ENCODE measurements at places on chromosomes 11 and 22. TPM values are rescaled to one million over a fixed set of nuclear protein-coding genes. Genes with fewer than 3 reads are reported as not detected.

The APOC3 gene
- not detected for total RNA-seq

The GTSE1 gene
- 40.6 TPM for total RNA-seq

The CREB3L1 gene
- total RNA-seq: 13.7 TPM

The LAYN gene
- total RNA-seq: 9.3 TPM

The YAP1 gene
- 111 TPM for total RNA-seq

The LBHD1 gene
- 5.2 TPM for total RNA-seq

The NTM gene
- 20.0 TPM for total RNA-seq

The SOX6 gene
- total RNA-seq: not detected

The POU2AF3 gene
- 1.6 TPM for total RNA-seq

GRCh38 chr11:105799728-105800462 lies 190.0 kb downstream of the GRIA4 start:
- DNase-seq: no peak
- no peak overlapping the region for H3K4me3 ChIP-seq
- no peak overlapping the region for H3K27ac ChIP-seq

DNA sequence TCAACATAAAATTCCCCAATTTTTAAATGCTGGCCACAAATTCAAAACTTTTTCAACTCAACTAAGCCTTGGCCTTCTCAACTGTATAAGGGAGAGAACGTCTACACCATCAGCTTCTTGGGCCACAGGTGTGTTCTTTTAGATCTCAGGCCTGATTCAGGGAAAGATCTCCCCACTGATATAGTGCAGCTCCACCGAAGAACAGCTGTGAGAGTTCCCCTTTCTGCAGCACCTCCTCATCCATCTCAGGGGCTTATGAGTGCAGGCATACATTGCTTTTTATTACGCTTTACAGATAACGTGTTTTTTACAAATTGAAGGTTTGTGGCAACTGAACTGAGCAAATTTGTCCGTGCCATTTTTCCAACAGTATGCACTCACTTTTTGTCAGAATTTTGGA lies 8.0 kb upstream of the CD82 start:
- no peaks in the 10 kb centered on the region for H3K36me3 ChIP-seq
- no peak overlapping the region for H3K27ac ChIP-seq
- no peak for DNase-seq
- no peak overlapping the region for H3K4me3 ChIP-seq
- peaks cover 15% of the 10 kb centered on the region for H3K4me1 ChIP-seq
- H3K27me3 ChIP-seq: peaks cover 2% of the 10 kb centered on the region

GRCh38 chr11:14554959-14555358 lies 34.8 kb upstream of the PSMA1 start:
- no peak for DNase-seq
- H3K4me1 ChIP-seq: no peaks in the 10 kb centered on the region
- no peaks in the 10 kb centered on the region for H3K36me3 ChIP-seq
- no peak overlapping the region for H3K4me3 ChIP-seq

DNA sequence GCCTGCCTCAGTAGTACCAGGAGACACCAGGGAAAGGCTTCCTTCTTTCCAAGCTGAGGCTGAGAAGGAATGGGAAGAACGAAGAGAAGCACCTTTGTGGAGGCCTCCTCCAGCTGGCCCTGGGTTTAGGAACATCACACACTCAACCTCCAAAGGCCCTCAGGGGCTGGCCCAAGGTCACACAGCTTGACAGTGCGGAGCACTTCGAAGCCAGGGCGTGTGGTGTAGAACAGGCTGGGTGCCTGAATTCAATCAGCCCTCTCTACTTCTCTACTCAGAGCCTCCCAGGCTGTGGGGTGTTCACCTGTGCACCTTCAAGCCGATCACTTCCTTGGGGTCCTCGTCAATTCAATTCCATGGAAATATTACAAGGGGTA lies 727 bp upstream of the CSDC2 start:
- H3K4me3 ChIP-seq: peak overlapping the region; percentile 44
- H3K4me1 ChIP-seq: peaks cover 34% of the 10 kb centered on the region
- H3K27ac ChIP-seq: no peak overlapping the region
- H3K27me3 ChIP-seq: no peaks in the 10 kb centered on the region
- no peaks in the 10 kb centered on the region for H3K36me3 ChIP-seq

DNA sequence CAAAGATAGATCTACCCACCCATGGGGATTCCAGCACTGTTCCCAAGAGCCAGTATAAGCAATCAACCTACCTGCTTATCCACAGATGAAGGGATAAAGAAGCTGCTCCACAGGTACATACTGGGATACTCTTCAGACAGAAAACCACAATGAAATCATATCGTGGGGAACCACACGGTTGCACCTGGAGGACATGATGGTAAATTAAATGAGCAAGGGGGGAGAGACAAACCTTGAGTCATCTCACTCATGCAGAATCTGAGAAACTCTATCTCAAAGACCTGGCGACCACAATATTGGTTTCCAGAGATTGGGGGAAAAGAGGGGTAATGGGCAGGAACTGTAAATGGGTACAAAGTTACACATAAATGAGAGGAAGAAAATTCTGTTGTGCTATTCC lies 14.5 kb downstream of the RGL4 start:
- no peak overlapping the region for H3K4me3 ChIP-seq
- no peak overlapping the region for H3K27ac ChIP-seq
- H3K4me1 ChIP-seq: no peaks in the 10 kb centered on the region
- no peak for DNase-seq
- peaks cover 51% of the 10 kb centered on the region for H3K36me3 ChIP-seq

DNA sequence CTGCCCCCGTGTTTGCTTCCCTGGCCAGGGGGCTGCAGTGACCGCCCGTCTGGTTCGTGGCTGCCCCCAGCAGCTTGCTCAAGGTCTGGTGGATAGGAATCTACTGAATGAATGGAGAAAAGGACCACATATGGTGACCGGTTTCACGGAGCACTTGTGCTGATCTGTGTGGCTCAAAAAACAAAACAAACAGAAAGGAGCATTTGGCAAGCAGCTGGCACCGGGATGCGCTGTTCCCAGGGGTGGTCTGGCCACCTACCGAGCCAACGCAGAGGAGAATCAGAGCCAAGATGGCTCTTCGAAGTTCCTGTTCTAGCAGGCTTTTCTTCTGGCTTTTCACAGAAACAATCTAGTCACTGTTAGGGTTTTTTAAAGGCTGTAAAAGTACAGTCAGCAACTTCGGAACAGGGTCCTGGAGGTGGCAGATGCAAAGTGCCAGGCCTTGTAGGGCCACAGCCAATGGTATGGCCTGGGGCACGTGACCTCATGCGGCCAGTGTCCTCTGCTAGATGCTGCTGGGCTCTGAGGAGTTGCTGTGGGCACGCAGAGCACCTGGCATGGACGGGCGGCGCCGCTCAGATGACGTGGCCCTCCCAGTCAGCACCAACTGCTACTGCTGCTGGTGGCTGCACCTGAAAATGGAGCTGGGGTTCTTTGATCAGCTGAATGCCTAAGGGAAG lies 27.3 kb upstream of the PACSIN2 start:
- H3K4me3 ChIP-seq: no peak overlapping the region
- no peak overlapping the region for H3K27ac ChIP-seq
- no peaks in the 10 kb centered on the region for H3K4me1 ChIP-seq

DNA sequence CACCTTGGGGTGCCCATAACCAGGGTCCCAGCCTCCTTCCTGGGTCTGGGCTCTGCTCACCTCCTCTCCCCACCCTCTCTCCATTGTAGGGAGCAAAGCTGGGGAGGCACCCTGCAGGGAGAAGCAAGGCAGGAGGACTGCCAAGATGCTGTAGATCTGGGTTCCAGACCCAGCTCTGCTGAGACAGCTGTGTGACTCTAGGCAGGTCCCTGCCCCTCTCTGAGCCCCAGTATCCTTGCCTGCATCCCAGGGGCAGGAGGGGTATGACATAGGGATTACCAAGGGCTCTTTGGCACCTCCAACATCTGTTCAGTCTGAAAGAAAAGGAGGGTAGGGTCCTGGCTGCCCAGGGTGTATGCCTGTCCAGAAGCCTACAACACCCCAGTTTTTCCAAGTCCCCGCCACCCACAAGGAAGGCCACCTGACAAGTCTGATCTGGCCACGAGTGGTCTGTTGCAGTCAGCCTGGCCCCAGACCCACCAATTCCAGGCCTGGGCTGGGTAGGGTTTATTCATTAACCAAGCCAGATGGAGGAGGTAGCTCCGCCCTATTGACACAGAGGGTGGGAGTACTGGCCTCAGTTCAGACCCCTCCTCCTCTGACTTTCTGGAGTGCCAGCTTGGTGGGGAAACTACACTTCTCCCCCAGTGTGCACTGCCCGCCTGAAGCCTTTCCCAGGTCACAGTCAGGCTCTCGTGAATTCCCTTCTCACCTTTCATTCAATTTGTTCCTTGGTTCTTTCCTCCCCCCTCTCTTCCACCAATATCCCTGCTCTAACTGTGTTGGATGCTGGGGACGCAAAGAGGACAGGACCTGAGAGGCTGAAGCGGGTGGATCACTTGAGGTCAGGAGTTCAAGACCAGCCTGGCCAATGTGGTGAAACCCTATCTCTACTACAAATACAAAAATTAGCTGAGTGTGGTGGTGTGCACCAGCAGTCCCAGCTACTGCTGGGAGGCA lies 15.0 kb downstream of the STARD10 start:
- H3K4me1 ChIP-seq: peaks cover 19% of the 10 kb centered on the region
- DNase-seq: no peak

DNA sequence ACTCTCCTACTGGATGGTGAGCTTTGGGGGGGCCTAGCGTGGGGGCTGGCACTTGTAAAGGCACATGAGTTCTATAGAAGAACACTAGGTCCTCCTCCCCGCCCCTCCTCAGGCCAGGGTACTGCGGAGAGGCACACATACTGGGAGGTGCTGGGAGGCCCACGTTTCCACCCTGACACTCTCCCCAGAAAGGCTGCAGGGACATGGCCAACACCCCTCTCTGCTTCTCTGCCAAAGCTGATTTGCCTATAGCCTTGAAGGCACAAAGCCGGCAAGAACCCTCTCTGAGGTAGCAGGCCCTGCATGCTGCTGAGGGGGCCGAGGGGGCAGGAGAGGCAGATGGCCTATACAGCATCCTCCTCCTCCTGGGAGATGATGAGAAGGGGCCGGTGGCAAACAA lies 112.8 kb downstream of the BUD13 start:
- H3K36me3 ChIP-seq: no peaks in the 10 kb centered on the region
- H3K27me3 ChIP-seq: no peaks in the 10 kb centered on the region
- peaks cover 5% of the 10 kb centered on the region for H3K4me1 ChIP-seq
- no peak overlapping the region for H3K4me3 ChIP-seq
- H3K27ac ChIP-seq: no peak overlapping the region
- DNase-seq: no peak

DNA sequence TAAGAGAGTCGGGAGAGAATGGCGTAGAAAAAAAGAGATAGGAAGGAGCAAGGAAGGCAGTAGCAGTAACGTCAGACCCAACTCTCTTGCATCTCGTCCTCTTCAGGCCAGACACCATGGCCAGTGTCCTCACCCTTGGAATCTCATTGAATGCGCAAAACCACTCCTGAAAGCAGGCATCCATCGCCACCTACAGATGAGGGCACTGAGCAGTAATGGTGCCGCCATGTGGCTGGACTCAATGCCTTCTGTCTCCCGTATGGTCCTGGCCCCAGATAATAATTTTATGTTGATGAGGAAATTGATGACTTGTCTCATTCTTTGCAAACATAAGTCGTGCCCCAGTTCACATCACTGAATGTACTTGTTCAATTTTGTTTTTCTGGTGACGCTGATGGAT lies 17.8 kb upstream of the ALX4 start:
- no peaks in the 10 kb centered on the region for H3K4me1 ChIP-seq
- no peak overlapping the region for H3K27ac ChIP-seq
- H3K36me3 ChIP-seq: no peaks in the 10 kb centered on the region
